ENCODE measurements at places on chromosomes 2 and 18.

GRCh38 chr18:79787865-79788733 is 9.6 kb upstream of the KCNG2 start:
- DNase-seq: no peak

DNA sequence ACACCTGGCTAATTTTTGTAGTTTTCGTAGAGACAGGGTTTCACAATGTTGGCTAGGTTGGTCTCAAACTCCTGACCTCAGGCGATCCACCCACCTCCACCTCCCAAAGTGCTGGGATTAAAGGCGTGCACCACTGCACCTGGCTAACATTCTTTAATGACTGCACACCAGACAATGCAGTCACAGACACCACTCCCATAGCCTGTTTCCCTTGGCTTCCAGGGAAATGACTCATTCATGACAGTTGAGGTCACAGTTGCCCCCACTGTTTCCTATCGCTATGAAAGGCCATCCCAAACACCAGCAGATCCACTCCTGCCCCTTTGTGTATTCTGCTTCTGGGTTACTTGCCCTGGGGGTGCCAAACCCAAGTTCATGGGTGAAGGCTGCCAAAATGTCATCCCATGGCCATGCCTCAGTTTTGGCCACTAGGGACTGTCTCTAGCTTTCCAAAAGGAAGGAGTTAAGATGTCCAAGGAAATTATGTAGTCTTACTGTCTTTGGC is 8.7 kb downstream of the CHMP1B start:
- no peak for DNase-seq

DNA sequence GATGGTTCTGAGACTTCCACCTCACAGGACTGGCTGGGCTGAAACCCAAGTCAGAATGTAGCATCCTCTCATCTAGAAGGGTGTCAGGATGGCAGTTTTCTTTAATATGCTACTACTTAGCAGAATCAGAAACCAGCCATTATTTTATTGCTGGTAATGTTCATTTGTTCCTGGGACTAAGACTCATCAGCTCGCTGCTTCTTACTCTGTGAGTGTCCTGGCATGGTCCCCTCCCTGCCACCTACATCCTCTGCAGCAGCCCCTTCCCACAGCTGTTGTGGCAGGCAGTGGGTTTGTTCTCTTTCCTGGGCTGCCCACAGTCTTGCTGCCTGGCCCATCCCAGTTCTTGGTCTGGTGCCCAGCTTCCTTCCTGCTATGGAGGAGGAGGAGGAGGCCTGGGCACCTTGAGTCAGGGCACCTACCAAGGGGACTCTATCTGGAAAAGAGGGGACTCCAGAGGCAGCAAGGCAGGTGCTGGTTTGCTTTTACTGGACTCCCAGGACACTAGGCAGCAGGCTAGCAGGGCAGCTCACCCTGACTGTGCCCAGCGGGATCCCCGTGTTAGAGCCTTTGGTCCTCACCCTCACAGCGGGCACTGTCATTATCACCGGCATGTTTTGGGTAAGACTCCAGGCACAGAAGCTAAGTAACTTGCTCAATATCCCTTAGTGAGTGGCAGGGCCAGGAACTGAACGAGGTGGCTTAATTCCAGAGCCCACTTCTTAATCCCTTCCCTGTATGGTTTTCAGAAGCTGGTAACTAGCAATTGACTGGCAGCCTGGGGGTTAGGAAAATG is 62.1 kb downstream of the LRRFIP1 start:
- DNase-seq: no peak

DNA sequence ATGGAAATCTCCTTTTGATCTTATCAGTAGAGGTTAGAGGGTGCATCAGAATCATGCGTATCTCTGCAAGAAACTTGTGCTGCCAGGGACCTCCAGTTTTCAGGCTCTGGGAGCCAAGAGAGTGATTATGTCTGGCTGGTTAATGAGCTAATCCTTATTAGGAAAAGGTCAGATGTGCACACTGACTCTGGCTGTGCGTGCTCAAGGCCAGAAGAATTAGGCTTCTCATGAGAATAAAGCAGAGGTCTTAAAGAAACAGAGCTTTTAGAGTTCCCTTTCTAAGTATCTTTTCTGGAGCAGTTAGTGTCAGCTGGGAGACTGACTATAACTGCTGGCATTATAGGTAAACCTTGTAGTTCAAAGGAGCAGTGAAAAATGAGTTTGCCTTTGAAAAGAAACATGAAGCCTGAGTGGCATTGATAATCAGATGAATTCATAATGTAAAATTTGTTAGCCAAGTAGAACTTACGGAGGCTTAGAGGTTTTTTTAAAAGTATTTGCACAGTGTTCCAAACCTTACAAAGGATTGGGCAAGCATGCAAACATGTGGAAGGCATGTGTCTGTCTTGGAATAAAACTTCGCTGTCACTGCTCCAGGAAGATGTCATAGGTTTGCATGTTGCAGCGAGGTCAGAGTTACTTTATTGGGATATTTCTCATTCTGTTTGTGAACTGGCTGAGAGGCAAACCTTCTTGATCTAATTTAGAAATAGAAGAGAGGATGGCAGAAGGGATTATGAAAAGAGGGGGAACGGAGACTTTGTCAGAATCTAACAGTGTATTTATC is 151.7 kb downstream of the ARHGAP28 start:
- no peak for DNase-seq

- no peak for DNase-seq
Measured at GRCh38 chr18:30350263-30350662, 692.3 kb downstream of the DSC3 start.
